Ammon's horn (tissue), 1 donor: ENCODE measurements at places on chromosomes 16 and 17.

DNA sequence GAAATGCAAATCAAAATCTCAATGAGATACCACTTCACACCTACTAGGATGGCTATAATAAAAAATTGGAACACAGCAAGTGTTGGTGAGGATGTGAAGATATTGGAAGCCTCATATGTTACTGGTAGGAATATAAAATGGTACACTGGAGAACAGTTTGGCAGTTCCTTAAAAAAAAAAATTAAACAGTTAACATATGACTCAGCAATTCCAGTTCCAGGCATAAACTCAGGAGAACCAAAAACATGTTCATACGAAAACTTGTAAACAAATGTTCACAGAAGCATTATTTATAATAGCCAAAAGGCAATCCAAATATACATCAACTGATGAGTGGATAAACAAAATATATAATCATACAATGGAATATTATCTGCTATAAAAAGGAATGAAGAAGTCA lies 28.2 kb downstream of the ZNF652 start:
- DNase-seq = no peak

GRCh38 chr17:43169561-43170139 lies 1.4 kb upstream of the NBR1 start:
- DNase-seq = peak; percentile 7

GRCh38 chr17:80839970-80840369 lies 151.7 kb upstream of the CHMP6 start:
- no peak for DNase-seq

DNA sequence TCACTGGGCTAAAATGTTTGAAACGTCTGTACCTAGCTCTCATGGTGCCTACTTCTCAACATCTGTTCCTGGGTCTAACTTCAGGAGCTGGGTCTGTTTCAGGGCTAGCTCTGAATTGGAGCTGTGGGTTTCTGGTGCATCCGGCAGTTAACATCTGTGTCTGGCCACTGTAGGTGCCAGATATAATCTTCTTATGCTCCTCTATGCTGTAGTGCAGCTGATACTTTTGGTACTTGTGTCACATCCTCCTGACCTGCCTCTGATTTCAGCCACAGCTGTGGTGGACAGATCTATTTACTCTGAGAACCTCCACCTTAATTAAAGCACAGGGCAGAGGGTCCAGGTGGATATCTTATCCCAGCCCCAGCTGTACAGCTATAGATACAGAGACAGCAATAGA lies 496.5 kb upstream of the CDH11 start:
- DNase-seq = no peak

DNA sequence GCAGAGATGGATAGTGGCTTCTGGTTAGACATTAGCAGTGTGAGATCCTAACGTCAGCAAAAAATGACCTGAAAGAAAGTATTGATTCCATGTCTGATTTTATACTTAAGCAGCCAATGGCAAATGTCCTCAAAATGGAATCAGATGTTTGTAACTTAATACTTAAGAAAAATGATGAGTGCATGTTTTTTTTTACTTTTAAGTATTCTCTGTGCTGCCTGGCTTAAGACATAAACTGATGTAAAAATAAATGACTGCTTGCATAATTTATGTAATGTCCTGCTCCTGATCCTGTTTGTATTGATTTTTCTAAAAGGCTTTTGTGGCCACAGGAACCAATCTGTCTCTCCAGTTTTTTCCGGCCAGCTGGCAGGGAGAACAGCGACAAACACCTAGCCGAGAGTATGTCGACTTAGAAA lies 7.4 kb downstream of the CBFB start:
- no peak for DNase-seq

DNA sequence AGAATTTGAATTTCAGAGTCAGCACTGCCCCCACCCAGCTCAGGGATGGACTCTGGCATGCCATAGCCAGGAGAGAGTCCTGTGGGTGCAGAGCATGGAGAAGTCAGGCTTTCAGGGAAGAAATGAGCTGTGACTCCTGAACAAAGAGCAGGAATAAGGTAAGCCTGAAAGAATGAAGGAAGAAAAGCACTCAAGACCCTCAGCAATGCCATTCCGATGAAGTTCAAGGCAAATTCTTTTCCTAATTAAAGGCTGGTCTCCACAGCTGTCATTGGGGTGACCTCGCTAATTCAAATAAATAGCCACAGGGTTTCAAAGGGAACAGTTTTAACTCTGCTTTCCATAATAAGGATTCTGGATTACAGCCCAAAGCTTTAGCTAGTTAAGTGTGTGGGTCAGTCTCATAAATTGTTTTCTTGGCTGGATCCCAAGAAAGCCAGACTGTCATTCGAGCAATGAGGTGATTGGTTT lies 31.7 kb downstream of the TOM1L2 start:
- no peak for DNase-seq

DNA sequence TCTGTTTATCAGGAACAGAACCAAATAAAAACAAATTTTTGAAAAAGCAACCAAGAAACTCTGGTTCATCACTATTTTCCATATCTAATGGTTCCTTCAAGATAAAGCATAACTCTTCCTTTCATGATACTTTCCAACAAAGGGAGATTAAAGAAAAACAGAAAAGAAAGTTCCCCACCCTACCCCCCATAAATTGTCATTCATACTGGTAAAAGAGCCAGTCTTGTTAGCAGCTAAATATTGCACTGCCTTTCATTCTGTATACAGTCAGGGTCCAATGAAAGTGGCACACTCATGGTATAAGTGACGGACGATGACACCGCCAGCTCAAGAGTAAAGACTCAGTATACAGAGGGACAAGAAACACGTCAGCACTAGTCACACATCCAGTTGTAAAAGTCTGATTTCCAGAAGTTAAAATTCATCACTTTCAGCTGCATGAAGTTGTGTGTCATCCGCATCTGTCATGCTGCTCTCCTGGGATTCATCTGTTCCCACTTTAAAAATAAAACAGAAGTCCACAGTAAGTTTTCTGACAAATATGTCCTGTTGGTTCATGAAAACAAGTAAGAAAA lies 68.5 kb downstream of the CDC27 start:
- DNase-seq = no peak

- DNase-seq = no peak
Measured at GRCh38 chr17:61680921-61681320, 89.9 kb upstream of the NACA2 start.

DNA sequence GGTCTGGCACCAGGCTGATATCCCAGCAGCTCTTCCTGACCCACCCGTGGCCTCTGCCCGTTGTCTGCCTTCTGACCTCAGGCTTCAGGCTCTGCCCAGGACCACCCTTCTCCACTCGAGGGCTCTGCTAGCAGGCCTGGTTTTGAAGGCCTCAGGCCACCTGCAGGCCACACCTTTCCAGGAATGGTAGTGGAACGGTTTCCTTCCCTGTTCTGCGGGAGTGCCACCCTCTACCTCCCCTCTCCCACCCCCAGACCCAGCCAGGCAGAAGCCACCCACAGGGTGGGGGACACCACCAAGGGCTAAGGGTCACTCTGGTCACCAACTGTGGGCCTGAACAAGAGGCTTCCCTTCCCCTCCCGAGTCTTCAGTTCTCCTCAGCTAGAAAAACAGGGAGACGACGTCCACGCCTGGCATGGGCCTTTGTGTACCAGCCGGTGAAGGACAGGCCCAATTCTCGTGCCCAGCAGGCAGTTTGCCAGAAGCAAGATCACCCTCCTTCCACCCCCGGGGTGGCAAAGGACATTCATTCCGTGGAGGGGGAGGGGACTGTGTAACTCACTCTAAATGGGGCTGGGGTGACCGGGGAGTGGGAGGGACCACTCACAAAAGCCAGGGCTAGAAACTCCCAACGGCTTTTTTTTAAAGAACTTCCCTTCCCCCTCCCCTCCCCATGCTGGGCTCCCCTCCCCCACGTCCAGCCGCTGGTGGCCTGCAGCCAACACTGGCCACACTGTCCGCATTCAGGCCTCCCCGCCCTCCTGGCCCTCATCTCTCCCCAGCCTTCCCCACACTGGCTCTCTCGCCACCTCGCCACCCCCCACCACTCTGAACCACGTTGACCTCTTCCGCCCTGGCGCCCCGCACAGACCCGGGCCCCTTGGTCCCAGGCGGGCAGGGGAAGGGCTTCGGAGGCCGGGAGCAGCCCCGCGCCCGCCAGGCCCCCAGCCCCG lies 7.7 kb downstream of the CBX4 start:
- DNase-seq = peak; percentile 88

DNA sequence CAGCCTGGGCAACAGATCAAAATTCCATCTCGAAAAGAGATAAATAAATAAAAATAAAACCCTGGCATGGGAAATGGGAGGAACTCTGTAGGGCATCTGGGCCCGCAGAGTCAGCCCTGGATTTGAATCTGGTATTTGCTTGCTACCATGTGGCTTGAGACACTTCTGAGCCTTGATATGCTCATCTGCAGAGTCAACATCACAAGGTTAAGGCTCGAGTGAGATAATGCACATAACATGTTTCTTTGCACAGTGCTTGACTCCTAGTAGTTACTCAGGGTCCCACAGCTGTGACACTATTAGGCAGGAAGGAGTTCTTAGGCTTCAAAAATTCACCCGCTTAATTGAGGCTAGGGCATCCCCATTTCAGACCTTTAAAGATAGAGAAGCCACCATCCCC lies 21.3 kb downstream of the CDK5RAP3 start:
- no peak for DNase-seq

GRCh38 chr16:84617791-84618580 lies at the start of gene COTL1:
Gene COTL1 (minus strand): TSS chr16:84618078. CDS start chr16:84617914, 164 bp downstream.
- peak; percentile 97 for DNase-seq

DNA sequence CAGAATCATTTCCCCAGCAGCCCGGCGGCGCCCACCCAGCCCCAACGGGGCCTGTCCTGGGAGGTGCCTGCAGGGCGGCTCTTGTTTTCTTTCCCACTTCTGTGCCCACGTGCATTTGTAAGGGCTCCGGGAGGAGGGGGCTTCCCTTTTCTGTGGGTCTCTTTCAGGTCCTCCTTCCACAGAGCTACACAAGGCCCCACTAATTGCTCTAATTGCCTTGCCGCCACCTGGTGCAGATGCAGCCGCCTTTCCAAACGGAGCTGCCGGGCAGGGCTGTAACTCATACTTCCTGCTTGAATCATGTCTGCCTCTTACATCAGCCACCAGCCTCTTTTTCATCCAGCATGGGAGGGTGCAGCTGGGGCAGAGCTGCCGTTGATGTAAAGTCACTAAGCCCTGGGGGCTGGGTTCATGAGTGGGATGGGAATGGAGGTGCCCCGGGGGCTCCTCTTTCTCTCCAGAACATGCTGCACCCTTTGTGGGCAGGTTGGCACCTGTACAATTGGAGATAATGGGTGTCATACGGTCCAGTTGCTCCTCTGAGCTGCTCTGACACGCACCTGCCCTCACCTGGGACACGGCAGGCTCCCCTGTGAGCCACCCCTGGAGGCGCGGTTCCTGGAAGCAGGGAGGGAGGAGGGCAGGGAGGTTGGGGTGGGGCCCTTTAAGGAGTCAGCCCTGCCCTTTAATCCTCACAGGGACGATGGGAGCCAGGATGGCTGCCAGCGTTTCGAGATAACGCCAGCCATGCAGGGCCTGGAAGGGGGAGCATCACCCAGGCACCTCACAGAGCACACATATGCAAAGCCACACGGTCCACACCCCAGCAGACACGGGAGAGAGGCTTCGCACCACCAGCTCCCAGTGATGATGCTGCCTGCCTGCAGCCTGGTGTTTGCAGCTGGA lies 41.1 kb upstream of the KLHDC4 start:
- peak; percentile 65 for DNase-seq

- DNase-seq = no peak
Measured at GRCh38 chr16:48511071-48511540, 98.9 kb downstream of the N4BP1 start.

GRCh38 chr17:299546-299945 lies 53.1 kb downstream of the RPH3AL start:
- no peak for DNase-seq

GRCh38 chr17:64357191-64357981 lies 33.3 kb downstream of the PECAM1 start:
- peak; percentile 58 for DNase-seq

GRCh38 chr17:82031885-82032627 lies 578 bp downstream of the RAC3 start:
- no peak for DNase-seq

GRCh38 chr17:82767041-82767754 lies 15.3 kb downstream of the TBCD start:
- peak; percentile 76 for DNase-seq

GRCh38 chr17:59668816-59669215 lies 38.4 kb downstream of the PTRH2 start:
- DNase-seq = no peak

DNA sequence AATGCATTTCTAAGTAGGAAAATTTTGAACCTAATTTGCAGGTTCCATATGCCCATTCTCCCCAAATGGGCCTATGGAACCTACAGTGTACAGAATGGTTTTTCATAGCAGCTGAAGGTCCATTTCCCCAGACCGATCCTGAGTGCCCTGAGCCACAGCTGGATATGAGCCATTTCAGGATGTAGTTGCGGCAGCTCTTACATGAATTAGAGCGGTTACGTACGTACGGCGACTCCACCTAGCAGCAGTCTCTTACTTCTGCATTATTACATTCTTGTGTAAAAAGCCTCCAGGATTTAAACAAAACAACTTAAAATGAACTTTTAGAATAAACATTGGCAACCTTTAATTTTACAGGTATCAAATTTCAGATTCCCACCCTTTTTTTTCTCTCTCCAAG lies 225.3 kb downstream of the SNX29 start:
- DNase-seq = no peak

DNA sequence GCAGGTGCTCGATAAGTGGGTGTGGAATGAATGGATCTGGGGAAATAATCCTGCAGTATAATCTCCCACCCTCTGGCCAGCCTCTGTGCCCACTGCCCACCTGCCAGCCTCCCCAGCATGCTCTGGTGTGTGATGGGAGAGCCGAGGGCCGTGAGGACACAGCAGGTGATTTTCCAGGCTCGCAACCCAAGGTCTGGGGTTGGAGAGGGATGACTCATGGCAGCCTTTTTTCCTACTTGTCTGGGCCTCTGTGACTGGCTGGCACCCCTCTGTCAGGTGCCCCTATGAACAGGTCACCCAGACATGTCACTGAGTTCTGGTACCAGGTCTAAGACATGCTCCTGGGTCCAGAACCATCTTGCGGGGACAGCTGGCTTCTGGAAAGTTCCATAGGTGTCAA lies 385.7 kb upstream of the TNRC6C start:
- no peak for DNase-seq

DNA sequence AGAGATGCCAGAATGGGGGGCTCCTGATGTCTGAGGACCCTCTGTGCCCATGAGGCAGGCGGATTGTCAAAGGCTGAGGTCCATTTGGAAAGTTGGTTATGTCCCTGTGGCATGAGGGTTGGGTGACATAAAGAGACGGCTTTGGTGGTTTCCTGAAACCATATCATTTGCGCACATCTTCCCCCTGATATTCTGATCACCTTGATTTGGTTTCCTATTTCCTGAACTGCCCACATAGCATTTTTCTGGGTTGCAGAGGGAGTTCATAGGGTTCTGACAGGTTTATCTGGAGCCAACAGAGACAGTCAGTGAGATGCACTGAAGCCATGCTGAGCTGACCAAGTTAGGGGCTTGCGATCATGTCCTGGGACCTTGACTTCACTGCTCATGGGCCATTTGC lies 15.7 kb upstream of the RNF222 start:
- no peak for DNase-seq

GRCh38 chr16:89861648-89862047 lies 11.7 kb upstream of the TCF25 start:
- DNase-seq = no peak
